Anterior cingulate cortex (tissue), 58 donors: ENCODE measurements at places on chromosomes 6 and 20.

DNA sequence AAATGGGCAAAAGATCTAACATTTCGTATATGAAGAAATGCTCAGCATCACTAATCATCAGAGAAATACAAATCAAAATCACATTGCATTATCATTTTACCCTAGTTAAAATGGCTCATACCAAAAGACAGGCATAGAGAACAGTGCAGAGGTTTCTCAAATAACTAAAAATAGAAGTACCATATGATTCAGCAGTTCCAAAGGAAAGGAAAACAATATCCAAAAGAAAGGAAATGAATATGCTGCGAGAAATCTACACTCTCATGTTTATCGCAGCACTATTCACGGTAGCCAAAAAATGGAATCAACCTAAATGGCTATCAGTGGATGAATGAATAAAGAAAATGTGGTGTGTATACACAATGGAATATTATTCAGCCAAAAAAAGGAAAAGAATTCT, 63.5 kb downstream of the VTA1 start:
- no peak for DNase-seq

- DNase-seq, result no peak
These were observed 49.5 kb upstream of the SLC32A1 start for GRCh38 chr20:38674765-38675133.

DNA sequence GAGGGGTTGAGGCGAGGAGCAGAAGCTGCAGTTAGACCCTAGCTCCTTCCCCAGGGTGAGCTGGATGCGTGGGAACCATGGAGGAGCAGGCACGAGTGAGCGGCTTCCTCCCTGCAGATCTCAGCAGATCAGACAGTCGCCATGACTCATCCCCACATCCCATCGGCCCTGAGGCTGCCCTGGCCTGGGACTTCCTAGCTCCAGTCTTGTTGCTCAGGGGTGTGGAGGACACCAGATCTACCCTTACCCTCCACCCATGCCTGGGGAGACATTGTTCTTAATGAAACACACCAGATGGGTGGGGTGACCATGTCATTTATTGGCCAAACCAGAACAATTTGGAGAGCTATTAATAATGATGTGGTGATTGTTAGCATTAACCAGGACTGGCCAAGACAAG, 36.3 kb upstream of the TGM2 start:
- DNase-seq, result no peak

DNA sequence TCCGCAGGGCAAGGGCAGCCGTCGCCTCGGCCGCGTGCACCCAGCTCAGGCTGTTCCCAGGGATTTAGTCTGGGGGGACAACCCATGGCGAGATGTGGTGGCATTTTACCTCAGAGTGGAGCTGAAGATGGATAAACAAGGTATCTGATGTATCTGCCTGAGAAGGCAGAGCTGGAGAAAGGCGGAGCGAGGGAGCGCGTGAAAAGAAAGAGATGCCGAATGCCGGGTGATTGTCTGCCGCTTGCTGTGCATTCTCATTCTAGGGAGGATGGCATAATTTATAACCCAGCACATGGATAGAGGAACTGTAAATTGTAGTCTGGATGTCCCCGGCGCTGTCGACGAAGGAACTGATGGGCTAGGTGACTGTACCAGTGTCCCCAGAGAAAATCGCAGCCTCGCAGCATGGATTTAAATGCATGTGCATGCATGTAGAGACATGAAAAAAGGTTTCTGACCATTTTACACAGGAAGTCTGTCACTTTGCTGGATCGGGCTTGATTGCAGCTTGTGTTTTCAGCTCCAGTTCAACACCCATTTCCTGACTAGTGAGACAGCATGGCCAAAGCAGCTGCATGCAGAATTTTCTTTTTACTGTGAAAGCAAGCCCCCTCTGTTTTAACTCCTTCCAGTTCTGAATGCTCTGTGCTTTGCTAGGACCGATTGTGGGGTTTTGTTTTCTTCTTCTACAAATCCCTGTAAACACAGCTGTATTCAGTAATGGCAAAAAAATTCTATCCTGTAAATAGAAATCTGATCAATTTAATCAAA, 149.7 kb downstream of the PRL start:
- peak; percentile 55 for DNase-seq

- no peak for DNase-seq
These were observed 163.6 kb downstream of the JARID2 start for GRCh38 chr6:15409301-15410125.

- DNase-seq, result no peak
These were observed 109.9 kb upstream of the ASF1A start for GRCh38 chr6:118783931-118784550.
